ENCODE measurements at places on chromosomes 11 and 22.

DNA sequence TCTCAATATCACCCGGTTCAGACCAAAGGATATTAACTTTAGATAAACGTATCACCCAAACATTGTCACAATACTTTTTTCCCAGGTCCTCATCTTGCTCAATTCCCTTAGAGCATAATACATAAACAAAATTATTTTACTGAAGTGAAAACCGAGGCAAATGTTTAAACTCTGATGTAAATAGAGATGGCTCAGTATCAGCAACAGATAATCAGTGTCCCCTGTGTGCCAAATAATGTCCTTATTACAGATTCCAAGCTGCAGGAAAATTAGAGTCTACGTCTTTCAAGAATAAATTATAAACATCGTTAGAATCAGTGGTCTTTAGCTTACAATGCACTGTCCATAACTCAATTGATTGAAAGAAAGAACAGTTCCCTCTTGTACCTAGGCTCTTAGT lies 50.2 kb downstream of the DDI1 start:
- DNase-seq: no peak

- DNase-seq: no peak
These were observed 99.5 kb downstream of the SNX19 start for GRCh38 chr11:130816546-130817329.

- no peak for DNase-seq
These were observed 16.1 kb downstream of the NCAPD3 start for GRCh38 chr11:134207538-134208239.

- no peak for DNase-seq
These were observed 6.7 kb upstream of the GSTP1 start for GRCh38 chr11:67576735-67577475.

DNA sequence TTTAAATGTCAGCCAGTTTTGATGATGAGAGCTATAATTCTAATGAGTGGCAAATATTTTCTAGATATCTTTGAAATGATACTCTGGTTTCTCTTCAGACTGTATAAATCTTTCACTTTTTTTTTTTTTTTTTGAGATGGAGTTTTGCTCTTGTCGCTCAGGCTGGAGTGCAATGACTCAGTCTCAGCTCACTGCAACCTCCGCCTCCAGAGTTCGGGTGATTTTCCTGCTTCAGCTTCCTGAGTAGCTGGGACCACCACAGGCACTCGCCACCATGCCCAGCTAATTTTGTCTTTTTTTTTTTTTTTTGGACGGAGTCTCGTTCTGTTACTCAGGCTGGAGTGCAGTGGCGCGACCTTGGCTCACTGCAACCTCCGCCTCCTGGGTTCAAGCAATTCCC lies 113.6 kb downstream of the TEAD1 start:
- no peak for DNase-seq

GRCh38 chr11:61686066-61686465 lies 5.9 kb downstream of the DAGLA start:
- DNase-seq: no peak
